MG63 (cell line): ENCODE measurements at places on chromosomes 13 and 19. TPM values are rescaled to one million over a fixed set of nuclear protein-coding genes. Genes with fewer than 3 reads are reported as not detected.

The GRAMD1A gene
- 28.2 and 32.1 TPM in 2 replicates for total RNA-seq

The USE1 gene
- total RNA-seq = 63.4 and 77.0 TPM in 2 replicates

The SELENOW gene
- 79.0 and 246 TPM in 2 replicates for total RNA-seq

The NRTN gene
- 1.4 TPM in 1 of 2 replicates, not detected in the other for total RNA-seq

The LCP1 gene
- 0.57 and 0.63 TPM in 2 replicates for total RNA-seq

The DOCK9 gene
- 1.7 and 2.1 TPM in 2 replicates for total RNA-seq
